Calu3 (cell line): ENCODE measurements at places on chromosomes 1 and 21.

GRCh38 chr1:12778907-12779306 lies 5.4 kb downstream of the PRAMEF12 start:
- DNase-seq, result no peak

- DNase-seq, result peak; percentile 12
Observed at GRCh38 chr1:238961790-238962189, 424.6 kb upstream of the CHRM3 start.

- DNase-seq, result no peak
Observed at GRCh38 chr1:173475564-173476196, 1.5 kb upstream of the PRDX6 start.

DNA sequence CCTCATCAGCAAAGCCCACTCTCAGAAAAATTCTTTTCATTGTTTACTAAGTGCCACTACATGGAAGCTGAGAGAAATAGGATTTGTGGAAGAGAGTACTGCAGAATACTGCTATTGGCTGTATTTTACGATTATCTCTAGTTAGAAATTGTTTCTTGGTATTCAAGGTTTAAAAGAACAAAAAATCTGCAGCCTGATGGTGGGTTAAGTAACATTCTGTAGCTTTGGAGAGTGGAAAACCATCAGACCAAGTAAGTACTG lies 27.3 kb downstream of the PTTG1IP start:
- no peak for DNase-seq
